ENCODE measurements at places on chromosomes 2 and 18. TPM values are rescaled to one million over a fixed set of nuclear protein-coding genes. Genes with fewer than 3 reads are reported as not detected.

GRCh38 chr18:22703883-22704585 is 229.1 kb upstream of the RBBP8 start:
- no peak for DNase-seq

GRCh38 chr2:176038694-176039093 is 36.6 kb upstream of the LNPK start:
- no peak for DNase-seq

DNA sequence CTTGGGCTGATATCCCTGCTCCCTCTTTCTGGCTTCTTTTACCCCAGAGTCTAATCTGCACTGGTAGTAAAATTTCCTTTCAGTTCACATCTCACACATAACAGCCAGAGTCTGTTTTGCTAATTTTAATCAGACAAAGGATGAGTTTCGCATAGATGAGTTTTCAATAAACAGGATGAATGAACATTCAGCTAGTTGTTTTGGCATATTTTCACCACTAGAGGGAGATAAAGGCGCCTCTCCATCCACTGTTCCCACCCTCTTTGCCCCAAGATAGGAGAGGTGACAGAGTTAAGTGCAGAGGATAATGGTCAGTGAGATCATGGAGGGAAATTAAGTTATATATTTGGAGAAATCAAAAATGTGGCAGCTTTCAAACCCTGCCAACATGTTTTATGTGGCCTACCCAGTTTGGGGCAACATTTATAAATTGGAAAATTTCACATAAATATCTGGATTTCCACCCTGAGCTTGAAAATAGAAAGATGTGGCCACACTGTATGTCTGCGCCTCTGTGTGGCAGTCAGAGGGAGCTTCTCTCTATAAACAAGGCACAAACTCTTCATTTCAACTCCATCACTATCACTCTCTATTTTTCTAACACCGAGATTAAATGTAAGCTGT is 48.5 kb upstream of the DTNA start:
- DNase-seq = peak; percentile 7

DNA sequence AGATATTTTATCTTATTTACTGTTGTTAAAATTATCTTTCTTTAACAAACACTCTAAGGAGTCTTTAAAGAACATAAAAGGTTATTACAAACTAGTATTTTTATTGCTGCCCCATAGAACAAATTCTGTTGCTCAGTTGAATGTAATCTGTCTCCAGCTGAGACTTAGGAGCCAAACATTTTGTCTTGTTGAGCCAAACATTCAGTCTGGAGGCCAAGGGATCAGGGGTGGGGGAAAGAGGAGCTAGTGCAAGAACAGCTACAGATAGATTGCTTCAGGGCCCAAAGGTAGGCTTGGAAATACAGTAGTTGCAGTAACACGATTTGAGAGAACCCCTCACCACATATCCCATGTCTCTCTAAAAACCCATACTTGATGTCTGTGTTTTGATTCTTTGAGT is 51.2 kb downstream of the TPGS2 start:
- no peak for DNase-seq

- no peak for DNase-seq
Observed at GRCh38 chr2:231530099-231531011, at the start of gene NMUR1. Gene NMUR1 (minus strand): TSS chr2:231530445. CDS start chr2:231530361, 84 bp downstream.

GRCh38 chr18:32777049-32777448 is 4.2 kb upstream of the KLHL14 start:
- no peak for DNase-seq

- no peak for DNase-seq
Observed at GRCh38 chr2:236674646-236675045, 105.0 kb downstream of the ACKR3 start.

DNA sequence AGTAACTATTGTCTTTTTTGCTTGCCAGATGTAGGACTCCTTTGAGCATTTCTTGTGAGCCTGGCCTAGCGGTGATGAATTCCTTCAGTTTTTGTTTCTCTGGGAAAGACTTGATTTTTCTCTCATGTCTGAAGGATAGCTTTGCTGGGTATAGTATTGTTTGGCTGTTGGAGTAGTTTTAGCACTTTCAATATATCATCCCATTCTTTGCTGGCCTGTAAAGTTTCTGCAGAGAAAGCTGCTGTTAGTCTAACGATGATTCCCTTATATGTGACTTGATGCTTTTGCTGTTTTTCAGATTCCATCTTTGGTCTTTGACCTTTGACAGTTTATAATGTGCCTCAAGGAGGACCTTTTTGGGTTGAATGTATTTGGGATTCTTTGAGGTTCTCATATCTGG is 12.7 kb downstream of the ZDBF2 start:
- DNase-seq = no peak

- no peak for DNase-seq
Observed at GRCh38 chr2:96596596-96596995, 41.5 kb downstream of the KANSL3 start.

DNA sequence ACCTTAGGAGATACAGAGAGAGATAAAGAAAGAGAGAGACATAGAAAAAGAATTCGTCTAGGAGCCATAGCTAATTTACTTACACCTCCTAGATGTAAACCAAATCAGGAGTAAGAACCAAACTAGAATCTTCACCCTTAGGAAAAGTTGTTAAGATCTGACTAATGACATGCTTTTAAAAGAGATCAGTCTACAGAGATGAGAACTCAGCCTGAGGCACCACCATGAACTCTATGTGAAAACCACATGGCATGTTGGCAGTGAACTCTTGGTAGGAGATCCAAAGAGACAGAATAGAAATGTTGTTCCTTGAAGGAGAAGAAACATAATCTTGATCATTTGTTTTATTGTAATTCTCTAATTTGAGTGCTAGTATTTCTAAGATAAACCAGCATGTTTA is 585.4 kb upstream of the ID2 start:
- no peak for DNase-seq

DNA sequence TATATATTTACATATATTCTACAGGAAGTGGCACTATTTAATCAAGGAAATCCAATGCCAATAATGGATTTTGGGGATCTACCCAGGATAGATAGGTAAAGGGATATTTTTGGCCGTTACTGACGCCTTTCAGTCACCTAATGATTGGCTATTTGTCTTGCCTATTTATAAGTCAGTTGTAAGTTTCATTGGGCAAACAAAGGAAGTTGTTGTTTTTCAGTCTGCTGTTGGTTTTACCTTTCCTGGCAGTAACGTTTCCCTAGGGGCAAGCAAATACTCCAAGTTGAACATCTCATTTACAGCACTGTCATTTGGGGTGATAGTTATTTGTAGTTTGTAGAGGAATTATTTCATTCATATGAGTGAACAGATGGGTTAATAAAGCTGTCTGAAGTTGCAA is 17.0 kb upstream of the LANCL1 start:
- no peak for DNase-seq

GRCh38 chr2:211760103-211760502 is 778.5 kb downstream of the ERBB4 start:
- no peak for DNase-seq

GRCh38 chr2:36711741-36712314 is 15.3 kb downstream of the VIT start:
- DNase-seq = no peak

DNA sequence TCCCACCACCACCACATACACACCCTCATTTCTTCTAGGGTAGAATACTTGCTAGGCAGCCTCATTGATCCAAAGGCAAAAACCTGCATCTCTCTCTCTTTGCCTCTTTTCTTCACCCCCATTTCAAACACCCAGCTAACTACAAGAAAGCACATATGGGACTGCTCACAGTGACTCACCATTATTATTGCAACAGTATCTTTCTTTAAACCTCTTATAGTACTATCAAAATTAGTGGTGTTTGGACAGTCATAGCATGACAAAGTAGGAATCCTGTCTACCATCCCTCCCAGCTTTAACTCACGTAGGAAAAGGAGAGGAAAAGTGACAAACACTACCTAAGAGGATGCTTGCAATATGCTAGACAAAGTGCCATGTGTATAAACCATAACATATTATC is 422.5 kb upstream of the CRIM1 start:
- DNase-seq = no peak

DNA sequence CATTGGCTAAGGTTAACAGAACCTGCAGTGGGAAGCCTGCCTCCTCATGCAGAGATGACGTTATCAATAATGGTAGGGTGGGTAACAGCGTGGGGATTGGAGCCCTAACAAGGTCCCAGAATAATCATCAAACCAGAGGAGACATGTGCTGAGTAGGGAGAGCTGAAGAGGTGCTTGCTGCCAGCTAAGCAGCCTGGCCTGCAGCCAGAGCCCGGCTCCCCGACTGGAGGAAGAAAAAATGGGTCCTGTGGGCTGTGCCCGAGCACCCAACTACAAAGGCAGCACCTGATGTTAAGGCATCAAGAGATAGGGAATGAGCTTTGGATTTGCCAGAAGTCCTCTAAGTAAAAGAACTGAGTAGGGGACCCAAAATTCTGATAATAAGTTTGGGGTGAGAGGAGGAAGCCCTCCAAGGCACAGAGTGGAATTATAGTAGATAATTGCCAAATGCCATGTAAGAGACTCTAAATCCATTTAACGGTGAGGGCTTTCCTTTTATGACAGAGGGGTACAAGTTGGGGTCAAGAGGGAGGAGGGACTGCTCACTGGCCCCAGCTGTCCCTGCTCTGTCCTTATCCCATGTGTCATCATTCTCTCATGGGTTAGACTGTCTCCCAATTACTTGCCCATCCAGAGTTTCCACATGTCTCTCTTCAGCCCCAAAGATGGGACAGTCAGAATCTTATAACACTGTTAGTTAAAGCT is 156.1 kb downstream of the ANTXR1 start:
- no peak for DNase-seq

GRCh38 chr2:166333801-166334200 is 41.9 kb downstream of the SCN9A start:
- no peak for DNase-seq

- no peak for DNase-seq
Observed at GRCh38 chr2:86136141-86136540, 30.1 kb downstream of the PTCD3 start.

GRCh38 chr2:227020416-227020815 is 143.6 kb downstream of the COL4A4 start:
- no peak for DNase-seq

DNA sequence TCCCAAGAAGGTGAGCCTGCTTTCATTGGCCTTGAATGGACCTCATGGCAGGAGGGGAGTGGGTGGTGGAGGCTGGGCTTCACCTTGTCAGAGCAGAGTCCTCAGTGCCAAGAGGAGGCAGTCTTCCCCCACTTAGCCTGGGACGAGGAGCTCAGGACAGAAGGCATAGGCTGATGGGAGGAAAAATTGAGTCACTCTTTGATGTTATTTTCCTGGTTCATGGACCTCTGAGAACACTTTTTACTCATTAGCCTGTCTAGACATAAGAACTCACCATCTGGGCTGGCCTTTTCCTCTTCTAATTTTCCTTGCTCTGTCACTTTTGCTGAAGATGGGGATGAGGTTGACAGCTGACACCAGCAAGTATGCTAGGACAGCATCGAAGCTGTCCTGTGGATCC is 225.7 kb upstream of the TNP1 start:
- no peak for DNase-seq

DNA sequence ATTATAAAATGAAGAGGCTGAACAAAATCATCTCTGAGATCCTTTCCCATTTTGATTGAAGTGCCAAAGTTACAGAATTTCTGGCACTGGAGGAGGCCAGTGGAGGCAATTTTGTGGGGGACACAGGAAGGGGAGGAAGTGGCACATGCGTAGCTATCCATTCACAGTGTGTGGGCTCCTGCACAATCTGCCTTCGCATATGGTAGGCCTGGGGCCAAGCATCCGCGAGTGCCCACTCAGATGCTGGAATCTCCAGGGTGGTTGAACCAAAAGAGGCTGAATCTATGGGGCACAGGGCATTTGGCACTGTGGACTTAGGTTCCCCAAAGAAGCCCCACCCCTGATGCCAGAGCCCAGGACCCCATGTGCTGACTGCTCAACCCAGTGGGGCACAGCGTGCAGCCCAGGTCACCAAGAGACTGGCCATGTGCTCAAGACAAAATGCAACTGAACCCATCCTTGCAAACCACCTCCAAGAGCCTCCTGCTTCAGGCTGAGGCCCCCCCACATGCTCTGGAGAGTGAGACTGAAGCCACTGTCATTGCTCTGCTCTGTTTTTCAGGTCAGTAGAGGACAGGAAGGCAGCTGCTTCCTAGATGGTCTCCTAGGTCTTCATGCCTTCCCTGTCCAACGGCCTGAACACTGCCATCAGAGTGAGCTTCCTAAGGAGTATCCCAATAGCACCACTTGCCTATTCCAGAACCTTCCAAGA is 28.5 kb downstream of the ST8SIA5 start:
- no peak for DNase-seq

GRCh38 chr2:8472545-8473323 is 209.1 kb upstream of the ID2 start:
- DNase-seq = no peak

- no peak for DNase-seq
Observed at GRCh38 chr18:79486356-79487182, 90.8 kb downstream of the NFATC1 start.

DNA sequence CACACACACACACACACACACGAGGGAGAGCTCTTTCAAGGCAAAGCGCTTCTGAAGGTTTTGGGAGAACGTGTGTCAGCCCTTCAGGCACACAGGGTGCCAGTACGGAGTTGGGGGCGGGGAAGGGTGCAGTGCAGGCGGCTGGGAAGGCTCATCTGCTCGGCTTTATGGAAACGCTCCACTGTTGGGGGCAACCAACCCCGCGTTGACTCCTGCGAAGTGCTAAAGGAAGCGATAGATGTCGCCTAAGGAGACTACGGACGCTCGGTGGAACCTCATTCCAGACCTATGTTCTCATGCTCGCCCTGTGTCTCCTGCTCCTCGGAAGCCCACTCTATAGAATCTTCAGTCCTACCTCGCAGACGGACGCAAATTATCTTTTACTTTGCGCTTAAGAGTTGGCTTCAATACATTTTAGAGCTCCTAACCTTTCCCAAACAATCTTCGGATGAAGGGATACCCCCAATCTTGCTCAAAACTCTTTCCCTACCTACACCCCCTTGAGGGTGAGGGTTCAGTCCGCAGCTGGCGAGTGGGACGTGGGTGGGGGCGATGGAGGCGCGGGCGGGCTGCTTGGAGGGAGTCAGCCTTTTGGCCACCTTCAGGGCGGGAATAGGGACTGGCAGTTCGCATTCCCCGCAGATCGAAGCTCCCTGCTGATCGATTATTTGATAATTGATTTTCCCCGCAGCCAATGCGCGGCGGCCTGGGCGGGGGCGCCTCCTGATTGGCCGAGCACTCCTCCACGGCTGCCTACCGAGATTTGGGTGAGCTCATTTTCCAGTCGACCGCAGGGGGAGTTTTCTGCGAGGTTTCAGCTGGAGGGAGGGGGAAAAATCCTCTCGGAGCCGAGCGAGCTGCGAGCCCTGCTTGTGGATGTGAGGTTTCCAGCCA is 1.9 kb upstream of the MEIS1 start:
- DNase-seq = peak; percentile 94

- no peak for DNase-seq
Observed at GRCh38 chr2:179532863-179533278, 268.2 kb upstream of the SESTD1 start.

The NCL gene
- 165 TPM for polyA plus RNA-seq

The LTBP1 gene
- polyA plus RNA-seq = 517 TPM

The ILKAP gene
- 29.4 TPM for polyA plus RNA-seq

The SERPINB13 gene
- not detected for polyA plus RNA-seq

The NTSR2 gene
- not detected for polyA plus RNA-seq

The SYT4 gene
- not detected for polyA plus RNA-seq

The RAB12 gene
- polyA plus RNA-seq = 29.9 TPM

The DSG1 gene
- not detected for polyA plus RNA-seq

Measured in AG04450 (cell line).